ENCODE measurements at places on chromosomes 11 and 22.

DNA sequence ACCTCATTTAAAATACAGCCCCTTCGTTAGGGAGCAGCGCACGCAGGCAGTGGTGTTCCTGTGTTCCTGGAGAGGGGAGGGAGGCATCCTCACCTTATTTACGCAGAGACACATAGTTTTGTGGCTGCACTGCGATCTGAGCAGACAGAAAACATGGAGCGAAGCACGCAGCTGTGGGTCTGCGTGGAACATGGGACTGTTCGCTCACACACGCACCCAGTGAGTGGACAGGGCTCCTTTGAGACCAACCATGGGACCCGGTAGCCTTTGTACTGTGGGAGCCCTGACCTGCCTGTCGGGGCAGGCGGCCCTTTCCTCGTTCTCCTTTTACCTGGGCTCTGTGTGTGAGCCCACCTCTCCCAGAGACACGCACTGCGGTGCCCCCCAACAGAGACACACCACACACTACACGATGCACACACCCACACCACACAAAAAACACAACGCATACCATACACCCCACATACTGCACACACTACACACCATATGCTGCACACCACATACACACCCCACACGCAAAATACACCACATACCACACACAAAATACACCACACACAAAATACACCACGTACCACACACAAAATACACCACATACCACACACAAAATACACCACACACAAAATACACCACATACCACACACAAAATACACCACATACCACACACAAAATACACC, 1245.7 kb downstream of the BRD1 start:
- DNase-seq = no peak

DNA sequence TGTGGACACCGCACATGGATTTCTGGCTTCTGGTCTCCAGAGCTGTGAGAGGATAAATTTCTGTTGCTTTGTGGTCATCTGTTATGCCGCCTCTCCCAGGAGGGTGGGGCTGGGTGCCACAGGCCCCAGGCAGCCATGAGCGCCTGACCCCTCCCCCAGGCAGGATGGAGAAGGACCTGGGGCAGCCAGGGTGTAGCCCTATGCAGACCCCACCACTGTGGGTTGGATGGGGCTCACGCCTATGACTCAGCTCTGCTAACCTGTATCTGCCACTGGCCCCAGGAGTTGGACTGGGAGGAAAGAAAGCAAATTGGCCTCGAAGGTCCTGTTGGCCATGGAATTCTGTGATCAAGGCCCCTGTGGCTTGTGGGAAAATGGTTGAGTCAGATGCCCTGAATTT, 1351.1 kb downstream of the BRD1 start:
- no peak for DNase-seq

- DNase-seq = no peak
Observed at GRCh38 chr11:95671768-95672167, 117.8 kb downstream of the FAM76B start.

DNA sequence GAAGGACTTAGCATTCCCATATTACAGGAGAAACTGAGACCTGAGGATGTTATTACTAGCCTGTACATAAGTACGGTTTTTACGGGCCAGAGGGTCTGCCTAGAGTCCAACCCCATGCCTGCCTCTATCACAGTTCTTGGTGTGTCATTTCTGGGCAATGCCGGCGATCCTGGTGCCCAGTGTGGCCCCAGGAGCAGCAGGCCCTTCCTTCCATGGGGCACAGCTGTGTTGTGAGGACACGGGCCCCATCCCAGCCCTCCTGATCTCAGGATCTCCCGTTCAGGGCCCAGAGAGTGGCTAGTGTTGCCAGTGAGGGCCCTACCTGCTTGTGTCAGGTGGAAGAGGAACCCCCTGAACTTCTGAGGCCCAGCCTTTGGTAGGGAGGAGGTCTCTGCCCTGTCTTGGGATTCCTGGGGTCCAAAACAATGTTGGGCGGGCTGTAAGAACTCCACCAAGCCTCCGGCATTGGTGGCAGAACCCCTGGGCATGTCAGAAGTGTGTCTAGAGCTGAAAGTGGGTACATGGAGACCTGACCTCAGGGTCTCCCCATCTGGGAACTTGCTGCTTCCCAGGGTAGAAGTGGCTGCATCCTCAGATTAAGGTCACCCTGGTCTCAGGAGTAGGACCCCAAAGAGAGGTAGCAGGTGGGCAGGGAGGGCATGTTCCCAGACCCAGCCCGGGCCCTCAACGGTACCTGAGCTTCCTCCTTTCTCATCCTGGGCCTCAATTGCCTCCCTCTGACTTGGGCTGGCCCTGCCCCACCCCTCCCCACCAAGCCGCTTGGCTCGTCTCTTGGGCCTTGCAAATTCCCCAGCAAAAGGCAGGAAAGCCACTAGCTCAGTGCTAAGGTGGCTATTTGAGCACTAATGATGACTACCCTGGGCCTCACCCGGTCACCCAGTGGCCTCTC, 74.6 kb upstream of the KCNQ1OT1 start:
- DNase-seq = no peak

GRCh38 chr22:44776605-44777363, 24.4 kb downstream of the ARHGAP8 start:
- DNase-seq = no peak

GRCh38 chr11:72012091-72012630, 13.5 kb downstream of the IL18BP start:
- no peak for DNase-seq

- DNase-seq = no peak
Observed at GRCh38 chr22:17678817-17679385, 40.3 kb downstream of the BCL2L13 start.

DNA sequence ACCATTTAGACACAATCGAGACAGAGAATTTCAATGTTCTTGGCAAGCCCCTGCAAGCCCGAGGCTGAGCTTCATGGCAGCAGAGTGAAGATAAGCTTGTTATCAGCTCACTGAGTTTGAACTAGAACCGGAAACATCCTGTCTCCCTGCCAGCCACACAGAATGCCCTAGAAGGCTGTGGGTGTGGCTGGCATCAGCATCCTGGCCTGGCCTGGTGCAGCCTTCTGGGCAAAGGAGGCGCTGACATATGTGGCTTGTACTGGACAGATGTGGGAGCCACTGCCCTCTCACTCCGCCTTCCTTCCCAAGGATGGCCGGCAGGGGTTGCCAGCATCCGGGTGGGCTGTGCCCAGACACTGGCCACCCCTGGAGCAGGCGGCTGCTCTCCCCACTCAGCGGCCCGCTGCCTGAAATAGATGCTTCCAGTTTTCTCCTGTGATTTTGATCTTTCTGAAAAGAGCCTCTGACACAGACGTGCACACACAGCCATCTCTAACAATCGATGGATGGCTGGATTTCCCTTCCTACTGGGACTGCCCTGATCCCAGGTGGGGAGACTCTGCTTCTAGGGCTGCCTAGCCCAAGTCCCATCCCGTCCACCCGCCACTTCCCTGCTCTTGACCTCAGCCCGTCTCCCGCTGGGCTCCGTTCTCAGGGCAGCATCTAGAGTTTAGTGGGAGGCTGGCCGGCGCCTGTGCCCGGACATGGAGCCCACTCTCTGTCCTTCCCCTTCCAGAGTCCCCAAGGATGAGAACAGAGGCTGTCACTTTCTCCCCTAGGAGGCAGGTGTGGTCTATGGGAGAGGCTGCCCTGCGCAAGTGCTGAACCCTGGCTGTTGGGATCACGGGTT, 149.7 kb downstream of the CTTN start:
- no peak for DNase-seq

GRCh38 chr22:24389680-24390079, 37.7 kb upstream of the ADORA2A start:
- DNase-seq = no peak

- no peak for DNase-seq
Observed at GRCh38 chr11:68346462-68346790, 34.0 kb downstream of the LRP5 start.

- DNase-seq = no peak
Observed at GRCh38 chr11:58957922-58958321, 18.6 kb downstream of the GLYATL1 start.

- no peak for DNase-seq
Observed at GRCh38 chr11:95799546-95799945, 9.2 kb downstream of the CEP57 start.

GRCh38 chr11:112780351-112781087, 180.7 kb upstream of the NCAM1 start:
- no peak for DNase-seq

- DNase-seq = peak; percentile 48
Observed at GRCh38 chr11:129375751-129376657, at the start of gene BARX2. Gene BARX2 (plus strand): TSS chr11:129375848. CDS start chr11:129376036, 188 bp downstream.

GRCh38 chr11:60370811-60371298, 7.5 kb upstream of the MS4A7 start:
- no peak for DNase-seq

DNA sequence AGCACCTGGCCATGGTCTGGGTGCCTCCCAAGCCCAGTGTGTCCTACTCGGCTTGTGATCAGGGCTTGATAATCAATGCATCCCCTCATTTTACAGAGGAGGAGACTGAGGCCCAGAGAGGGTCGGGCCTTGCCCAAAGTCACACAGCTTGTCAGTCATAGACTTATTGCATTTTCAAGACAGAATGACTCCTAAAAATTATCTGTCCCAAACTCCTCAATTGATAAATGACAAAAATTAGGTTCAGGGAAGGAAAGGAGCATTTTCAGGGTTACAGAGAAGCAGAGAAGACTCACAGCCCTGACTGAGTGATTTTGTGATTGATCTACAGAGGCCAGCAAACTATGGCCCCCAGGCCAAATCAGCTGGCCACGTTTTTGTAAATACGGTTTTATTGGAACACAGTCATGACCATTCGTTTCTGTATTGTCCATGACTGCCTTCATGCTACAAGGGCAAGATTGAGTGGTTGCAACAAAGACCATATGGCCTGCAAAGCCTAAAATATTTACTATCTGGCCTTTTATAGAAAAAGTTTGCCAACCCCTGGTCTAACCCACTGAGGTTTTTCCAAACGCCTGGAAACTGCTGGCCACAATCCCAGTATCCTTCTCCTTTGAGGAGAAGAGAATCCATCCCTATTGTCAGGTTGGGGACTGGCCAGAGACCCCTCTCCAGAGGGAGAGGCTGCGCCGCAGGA, 35.1 kb upstream of the NAV2 start:
- no peak for DNase-seq

GRCh38 chr22:48881326-48881980, 946.2 kb downstream of the BRD1 start:
- no peak for DNase-seq
